GM23248 (cell line): ENCODE measurements at places on chromosomes 4 and X. TPM values are rescaled to one million over a fixed set of nuclear protein-coding genes. Genes with fewer than 3 reads are reported as not detected.

DNA sequence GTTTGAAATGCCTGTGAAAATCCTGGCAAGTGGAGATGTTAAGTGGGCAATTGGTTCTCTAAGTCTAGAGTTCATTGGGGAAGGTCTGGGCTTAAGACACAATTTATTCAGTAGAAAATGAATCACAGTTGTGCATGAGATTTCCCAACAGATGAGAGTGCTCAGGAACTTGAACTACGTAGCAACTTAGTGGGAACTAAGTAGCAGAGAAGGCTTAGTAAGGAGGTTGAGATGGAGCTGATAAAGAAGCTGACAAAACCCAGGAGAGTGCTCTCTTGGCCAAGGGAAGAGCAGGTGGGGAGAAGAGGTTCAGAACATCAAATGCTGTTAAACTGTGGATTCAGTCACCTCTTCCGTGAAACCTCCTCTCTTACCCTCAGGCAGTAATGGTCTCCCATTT lies 33.0 kb downstream of the AFF1 start:
- no peaks in the 10 kb centered on the region for H3K36me3 ChIP-seq
- H3K4me3 ChIP-seq: no peak overlapping the region
- no peaks in the 10 kb centered on the region for H3K27me3 ChIP-seq
- H3K27ac ChIP-seq: no peak overlapping the region
- peak; percentile 37 for DNase-seq

GRCh38 chrX:45518552-45518951 lies 317.9 kb upstream of the DIPK2B start:
- peak overlapping the region; percentile 83 for H3K27ac ChIP-seq
- no peak for DNase-seq
- peaks cover 44% of the 10 kb centered on the region for H3K4me1 ChIP-seq
- H3K36me3 ChIP-seq: no peaks in the 10 kb centered on the region

GRCh38 chrX:68794461-68794860 lies 34.4 kb upstream of the EFNB1 start:
- H3K27me3 ChIP-seq: no peaks in the 10 kb centered on the region
- DNase-seq: no peak
- no peaks in the 10 kb centered on the region for H3K4me1 ChIP-seq

DNA sequence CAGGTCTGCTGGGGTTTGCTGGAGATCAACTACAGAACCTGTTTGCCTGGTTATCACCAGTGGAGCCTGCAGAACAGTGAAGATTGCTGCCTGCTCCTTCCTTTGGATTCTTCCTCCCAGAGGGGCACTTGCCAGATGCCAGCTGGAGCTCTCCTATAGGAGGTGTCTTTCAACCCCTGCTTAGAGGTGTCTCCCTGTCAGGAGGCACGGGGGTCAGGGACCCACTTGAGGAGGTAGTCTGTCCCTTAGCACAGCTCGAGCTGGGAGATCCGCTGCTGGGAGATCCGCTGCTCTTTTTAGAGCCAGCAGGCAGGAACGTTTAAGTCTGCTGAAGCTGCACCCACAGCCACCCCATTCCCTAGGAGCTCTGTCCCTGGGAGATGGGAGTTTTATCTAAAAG lies 1806.3 kb upstream of the ADGRL3 start:
- no peak overlapping the region for H3K27ac ChIP-seq
- H3K4me3 ChIP-seq: no peak overlapping the region
- DNase-seq: no peak
- H3K27me3 ChIP-seq: no peaks in the 10 kb centered on the region
- no peaks in the 10 kb centered on the region for H3K4me1 ChIP-seq
- no peaks in the 10 kb centered on the region; the same call in 1 of the 2 replicates for H3K36me3 ChIP-seq

- no peak overlapping the region for H3K4me3 ChIP-seq
- H3K27ac ChIP-seq: peak overlapping the region; percentile 70
- peaks cover 47% of the 10 kb centered on the region for H3K36me3 ChIP-seq
- peaks cover 27% of the 10 kb centered on the region for H3K4me1 ChIP-seq
- H3K27me3 ChIP-seq: no peaks in the 10 kb centered on the region
Measured at GRCh38 chr4:77045490-77045889, 30.3 kb downstream of the CCNI start.

GRCh38 chrX:85084770-85085393 lies 81.2 kb downstream of the APOOL start:
- no peak overlapping the region for H3K4me3 ChIP-seq
- no peak overlapping the region for H3K27ac ChIP-seq
- H3K36me3 ChIP-seq: no peaks in the 10 kb centered on the region
- H3K4me1 ChIP-seq: no peaks in the 10 kb centered on the region
- H3K27me3 ChIP-seq: no peaks in the 10 kb centered on the region

- no peaks in the 10 kb centered on the region for H3K36me3 ChIP-seq
- H3K4me1 ChIP-seq: no peaks in the 10 kb centered on the region
- no peaks in the 10 kb centered on the region for H3K27me3 ChIP-seq
- no peak overlapping the region for H3K4me3 ChIP-seq
- no peak for DNase-seq
- H3K27ac ChIP-seq: no peak overlapping the region
Measured at GRCh38 chr4:68803013-68803412, 12.8 kb upstream of the UGT2B10 start.

DNA sequence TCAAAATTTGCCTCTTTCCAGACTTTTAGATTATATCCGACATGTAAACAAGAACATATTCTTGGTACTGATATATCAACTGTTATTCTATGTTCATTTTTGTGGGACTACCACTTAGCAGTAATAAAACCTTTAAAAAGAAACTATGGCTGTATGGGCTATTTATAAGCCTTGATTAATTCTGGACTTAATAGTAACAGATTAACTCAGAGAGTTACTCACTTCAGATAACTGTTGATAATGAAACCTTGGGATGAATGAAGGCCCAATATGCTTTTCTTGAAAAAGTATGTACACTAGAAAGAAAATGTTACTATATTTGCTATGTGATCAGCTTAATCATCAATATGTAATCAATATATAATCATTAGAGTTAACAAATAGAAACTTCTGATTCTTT lies 595.9 kb upstream of the BOD1L1 start:
- no peaks in the 10 kb centered on the region for H3K27me3 ChIP-seq
- H3K4me3 ChIP-seq: no peak overlapping the region
- H3K4me1 ChIP-seq: no peaks in the 10 kb centered on the region
- DNase-seq: no peak

DNA sequence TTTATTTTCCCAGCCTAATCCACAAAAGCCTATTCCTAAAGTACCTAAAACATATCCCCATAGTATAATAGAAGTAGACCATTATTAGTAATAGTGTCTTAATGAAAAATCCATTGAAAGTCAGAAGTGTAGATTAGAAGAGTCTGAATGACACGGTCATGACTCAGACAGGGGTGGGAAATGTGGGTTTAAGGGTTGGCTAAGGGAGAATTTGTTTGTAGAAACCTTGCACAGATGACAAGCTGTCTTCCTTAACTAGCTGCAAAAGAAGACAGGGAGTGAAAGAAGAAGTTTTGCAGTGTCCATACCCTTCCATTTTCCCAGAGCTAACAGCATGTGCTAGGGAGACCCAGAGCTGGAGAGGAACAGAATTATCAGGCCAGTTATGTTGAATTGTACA lies 242.7 kb upstream of the ETNPPL start:
- DNase-seq: peak; percentile 62
- no peaks in the 10 kb centered on the region for H3K27me3 ChIP-seq
- no peaks in the 10 kb centered on the region for H3K36me3 ChIP-seq
- no peak overlapping the region for H3K4me3 ChIP-seq
- H3K27ac ChIP-seq: no peak overlapping the region
- peaks cover 20% of the 10 kb centered on the region for H3K4me1 ChIP-seq

- H3K4me1 ChIP-seq: peaks cover 11% of the 10 kb centered on the region
- H3K27ac ChIP-seq: no peak overlapping the region
- no peaks in the 10 kb centered on the region for H3K36me3 ChIP-seq
- no peaks in the 10 kb centered on the region for H3K27me3 ChIP-seq
- DNase-seq: no peak
- no peak overlapping the region for H3K4me3 ChIP-seq
Measured at GRCh38 chrX:124216396-124217115, 115.9 kb upstream of the TEX13D start.

DNA sequence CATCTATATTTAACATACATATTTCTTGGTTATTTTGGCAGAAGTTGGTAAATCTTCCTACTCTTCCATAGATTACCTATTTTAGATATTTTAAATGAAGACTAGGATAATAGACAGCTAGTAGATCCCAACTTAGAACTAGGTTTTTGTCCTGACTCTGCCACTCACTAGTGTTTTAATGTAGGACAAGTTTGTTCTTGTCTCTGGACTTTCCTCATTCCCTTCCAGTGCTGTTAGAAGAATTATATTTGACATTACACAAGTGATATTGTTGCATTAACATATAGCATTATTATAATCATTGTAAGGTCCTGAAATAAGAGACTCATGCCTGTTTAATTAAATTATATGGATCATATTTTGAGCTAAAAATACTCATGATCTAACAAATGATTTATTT lies 24.1 kb upstream of the ALB start:
- no peak for DNase-seq
- H3K4me3 ChIP-seq: no peak overlapping the region
- H3K36me3 ChIP-seq: no peaks in the 10 kb centered on the region
- H3K27me3 ChIP-seq: no peaks in the 10 kb centered on the region; the same call in 1 of the 2 replicates
- H3K27ac ChIP-seq: no peak overlapping the region

GRCh38 chrX:150362599-150363481 lies at the start of gene MAMLD1:
Gene MAMLD1 (plus strand): TSS chrX:150363317. CDS start chrX:150445517, 82,200 bp downstream.
- DNase-seq: peak; percentile 87
- no peaks in the 10 kb centered on the region for H3K27me3 ChIP-seq
- H3K36me3 ChIP-seq: no peaks in the 10 kb centered on the region
- H3K27ac ChIP-seq: peak within 1 kb of the TSS; percentile 63
- H3K4me1 ChIP-seq: no peaks in the 10 kb centered on the region; the same call in 1 of the 2 replicates

DNA sequence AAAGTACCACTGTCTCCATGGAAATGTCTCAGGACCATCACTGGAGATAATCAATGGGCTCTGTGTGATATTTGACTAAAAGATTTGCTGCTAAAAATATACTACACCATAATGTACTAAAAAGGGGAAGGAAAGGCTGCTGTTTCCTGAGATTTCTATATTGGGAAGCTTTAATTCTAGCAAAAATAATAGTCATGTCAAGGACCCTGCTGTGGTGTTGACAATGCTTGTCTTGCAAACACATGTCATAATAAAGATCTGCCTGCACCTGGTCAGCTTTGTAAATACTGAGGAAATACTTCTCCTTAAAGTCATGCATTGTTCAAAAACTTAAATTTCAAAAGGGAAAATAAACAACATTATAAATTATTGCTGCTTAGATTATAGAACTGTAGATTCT lies 417.9 kb downstream of the GPM6A start:
- no peaks in the 10 kb centered on the region for H3K4me1 ChIP-seq
- DNase-seq: no peak
- no peaks in the 10 kb centered on the region for H3K36me3 ChIP-seq
- no peak overlapping the region for H3K4me3 ChIP-seq

DNA sequence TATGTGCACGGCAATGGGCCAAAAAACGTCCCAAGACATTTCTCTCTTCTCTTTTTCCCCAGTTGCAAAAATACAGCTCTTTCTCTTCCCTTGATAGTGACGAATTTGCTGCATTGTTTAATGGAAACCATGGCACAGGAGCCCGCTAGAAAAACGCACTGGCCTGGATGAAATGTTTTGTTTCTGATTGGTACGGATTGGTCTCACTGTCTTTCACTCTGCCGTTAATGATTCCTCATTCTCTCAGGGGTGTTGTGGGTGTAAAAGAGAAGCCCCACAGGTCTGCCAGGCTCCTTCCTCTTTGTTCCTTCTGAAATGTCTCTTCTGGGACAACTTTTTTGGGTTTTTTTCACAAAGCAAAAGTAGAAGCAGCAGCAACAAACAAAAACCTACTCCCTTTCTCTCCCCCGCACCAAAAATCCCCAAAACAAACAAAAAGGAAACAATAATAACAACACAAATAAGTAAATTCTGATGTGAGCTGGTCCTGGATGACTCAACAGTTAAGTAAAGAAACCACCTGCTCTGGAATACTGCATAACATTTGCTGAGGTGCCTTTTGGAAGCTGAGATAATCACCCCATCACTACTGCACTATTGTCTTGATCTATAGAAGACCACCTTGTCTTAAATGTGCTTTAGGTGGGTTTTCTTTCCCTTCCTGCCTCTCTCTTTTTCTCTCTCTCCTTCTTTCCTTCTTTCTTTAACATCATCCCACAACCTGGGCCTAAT lies 89.8 kb downstream of the PLAC1 start:
- H3K4me1 ChIP-seq: no peaks in the 10 kb centered on the region
- no peak overlapping the region for H3K4me3 ChIP-seq
- DNase-seq: no peak
- no peaks in the 10 kb centered on the region for H3K36me3 ChIP-seq
- H3K27ac ChIP-seq: no peak overlapping the region

GRCh38 chr4:154877110-154877760 lies 96.2 kb downstream of the RBM46 start:
- no peak overlapping the region for H3K4me3 ChIP-seq
- H3K4me1 ChIP-seq: no peaks in the 10 kb centered on the region
- H3K36me3 ChIP-seq: no peaks in the 10 kb centered on the region
- no peak overlapping the region for H3K27ac ChIP-seq
- DNase-seq: peak; percentile 19

- H3K4me3 ChIP-seq: no peak overlapping the region
- H3K27ac ChIP-seq: peak overlapping the region; percentile 95
- peaks cover 22% of the 10 kb centered on the region for H3K4me1 ChIP-seq
- H3K27me3 ChIP-seq: no peaks in the 10 kb centered on the region
Measured at GRCh38 chrX:19704132-19704531, 183.3 kb downstream of the SH3KBP1 start.

- H3K4me3 ChIP-seq: peak overlapping the region; percentile 86
- DNase-seq: peak; percentile 86
- no peaks in the 10 kb centered on the region for H3K36me3 ChIP-seq
- no peaks in the 10 kb centered on the region for H3K27me3 ChIP-seq
Measured at GRCh38 chr4:3532751-3533422, 665 bp upstream of the LRPAP1 start.

DNA sequence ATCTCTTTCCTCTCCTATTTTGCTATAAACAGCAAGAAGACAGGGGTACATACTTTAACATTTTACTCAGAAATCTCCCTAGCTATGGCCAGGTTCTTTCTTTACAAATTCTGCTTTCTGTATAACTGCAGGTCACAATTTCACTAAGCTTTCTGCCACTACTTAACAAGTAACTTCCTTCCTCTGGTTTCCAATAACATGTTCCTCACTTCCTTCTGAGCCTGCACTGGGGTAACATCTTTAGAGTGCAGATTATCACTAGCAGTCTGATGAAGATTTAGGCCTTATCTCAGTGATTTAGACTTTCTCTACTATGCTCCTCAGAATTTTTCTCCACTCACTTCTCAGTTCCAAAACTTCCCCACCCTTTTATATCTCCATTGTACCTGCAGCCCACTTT lies 1930.5 kb upstream of the AGA start:
- H3K4me1 ChIP-seq: no peaks in the 10 kb centered on the region
- no peaks in the 10 kb centered on the region for H3K27me3 ChIP-seq
- DNase-seq: no peak
- no peaks in the 10 kb centered on the region for H3K36me3 ChIP-seq
- H3K27ac ChIP-seq: no peak overlapping the region
- H3K4me3 ChIP-seq: no peak overlapping the region

CNKSR2 gene
- total RNA-seq: 0.51 and 0.76 TPM in 2 replicates

CRMP1 gene
- total RNA-seq: not detected in 2 replicates

NR3C2 gene
- under 0.01 TPM in 1 of 2 replicates, not detected in the other for total RNA-seq

EDA2R gene
- total RNA-seq: 14.3 and 17.6 TPM in 2 replicates

C4orf36 gene
- total RNA-seq: 0.65 TPM in 1 of 2 replicates, not detected in the other

PASD1 gene
- not detected in 2 replicates for total RNA-seq

ENAM gene
- not detected in 2 replicates for total RNA-seq

USP51 gene
- 0.89 and 1.1 TPM in 2 replicates for total RNA-seq
